Small intestine (tissue), 16 donors: ENCODE measurements at places on chromosomes 5 and 9. TPM values are rescaled to one million over a fixed set of nuclear protein-coding genes. Genes with fewer than 3 reads are reported as not detected.

DNA sequence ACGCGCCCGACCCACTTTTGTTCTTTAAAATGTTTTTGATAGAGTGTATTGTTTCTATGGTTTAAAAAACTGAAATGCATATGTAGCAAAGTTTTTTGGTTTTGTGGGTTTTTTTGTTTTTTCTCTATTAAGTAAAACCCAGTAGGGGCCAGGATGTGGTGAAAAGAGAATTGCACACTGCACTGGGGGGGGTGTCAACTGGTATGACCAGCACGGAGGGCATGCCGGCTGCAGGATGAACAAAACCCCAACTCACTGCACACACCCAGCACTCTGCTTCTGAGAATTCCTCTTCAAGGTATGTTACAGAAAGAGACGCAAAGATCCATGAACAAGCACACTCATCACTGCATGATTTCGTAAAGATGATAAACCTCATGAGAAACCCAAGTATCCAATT lies 75.0 kb downstream of the STK10 start:
- H3K4me3 ChIP-seq, result no peak overlapping the region
- peaks cover 15% of the 10 kb centered on the region for H3K4me1 ChIP-seq
- H3K27me3 ChIP-seq, result no peaks in the 10 kb centered on the region
- H3K27ac ChIP-seq, result no peak overlapping the region

- H3K36me3 ChIP-seq, result no peaks in the 10 kb centered on the region
- H3K27me3 ChIP-seq, result no peaks in the 10 kb centered on the region
- no peak overlapping the region for H3K27ac ChIP-seq
- no peaks in the 10 kb centered on the region for H3K4me1 ChIP-seq
These were observed 111.0 kb upstream of the SLIT3 start for GRCh38 chr5:169411786-169412430.

DNA sequence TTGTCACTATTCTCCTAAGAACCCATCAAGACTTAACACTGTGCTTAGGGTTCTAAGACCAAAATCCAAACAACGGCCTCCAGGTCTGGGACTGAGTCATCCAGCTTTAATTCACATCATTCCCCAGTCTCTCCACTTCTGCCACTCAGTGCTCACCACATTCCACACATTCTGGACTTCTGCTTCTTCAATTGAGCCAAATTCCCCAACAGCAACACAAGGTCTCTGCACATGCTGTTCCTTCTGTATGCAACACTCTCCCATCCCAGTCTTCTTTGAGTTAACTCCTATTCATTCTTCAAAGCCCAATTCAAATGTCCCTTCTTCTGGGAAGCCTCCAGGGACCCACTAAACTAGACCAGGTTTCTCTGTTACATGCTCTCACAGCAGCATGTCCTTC lies 97.8 kb downstream of the GPR21 start:
- no peak overlapping the region for H3K4me3 ChIP-seq
- H3K4me1 ChIP-seq, result no peaks in the 10 kb centered on the region
- no peak overlapping the region for H3K27ac ChIP-seq
- H3K36me3 ChIP-seq, result peaks cover 5% of the 10 kb centered on the region
- DNase-seq, result no peak

GRCh38 chr5:62395210-62395950 lies 8.3 kb downstream of the DIMT1 start:
- no peak overlapping the region for H3K27ac ChIP-seq
- H3K4me3 ChIP-seq, result no peak overlapping the region
- no peaks in the 10 kb centered on the region for H3K27me3 ChIP-seq
- H3K4me1 ChIP-seq, result no peaks in the 10 kb centered on the region

DNA sequence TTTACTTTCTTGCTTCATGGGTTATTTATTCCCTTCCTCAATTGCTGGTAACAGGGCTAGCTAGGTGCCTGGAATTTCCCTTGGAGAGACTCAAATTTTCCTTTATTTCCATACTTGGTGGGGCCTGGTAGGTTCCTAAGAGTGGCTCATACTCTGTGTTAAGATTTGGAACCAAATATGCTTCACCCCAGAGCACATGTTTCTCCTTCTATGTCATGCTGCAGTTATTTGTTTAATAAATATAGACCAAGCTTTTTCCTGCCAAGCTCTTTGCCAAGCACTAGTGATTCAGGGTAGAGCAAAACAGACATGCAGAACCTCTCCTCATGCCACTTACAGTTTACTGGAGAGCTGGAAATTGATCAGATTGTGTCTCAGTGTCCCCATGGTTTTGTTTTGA lies 290.3 kb upstream of the SGCD start:
- H3K27me3 ChIP-seq, result no peaks in the 10 kb centered on the region
- no peak overlapping the region for H3K4me3 ChIP-seq
- H3K36me3 ChIP-seq, result no peaks in the 10 kb centered on the region

DNA sequence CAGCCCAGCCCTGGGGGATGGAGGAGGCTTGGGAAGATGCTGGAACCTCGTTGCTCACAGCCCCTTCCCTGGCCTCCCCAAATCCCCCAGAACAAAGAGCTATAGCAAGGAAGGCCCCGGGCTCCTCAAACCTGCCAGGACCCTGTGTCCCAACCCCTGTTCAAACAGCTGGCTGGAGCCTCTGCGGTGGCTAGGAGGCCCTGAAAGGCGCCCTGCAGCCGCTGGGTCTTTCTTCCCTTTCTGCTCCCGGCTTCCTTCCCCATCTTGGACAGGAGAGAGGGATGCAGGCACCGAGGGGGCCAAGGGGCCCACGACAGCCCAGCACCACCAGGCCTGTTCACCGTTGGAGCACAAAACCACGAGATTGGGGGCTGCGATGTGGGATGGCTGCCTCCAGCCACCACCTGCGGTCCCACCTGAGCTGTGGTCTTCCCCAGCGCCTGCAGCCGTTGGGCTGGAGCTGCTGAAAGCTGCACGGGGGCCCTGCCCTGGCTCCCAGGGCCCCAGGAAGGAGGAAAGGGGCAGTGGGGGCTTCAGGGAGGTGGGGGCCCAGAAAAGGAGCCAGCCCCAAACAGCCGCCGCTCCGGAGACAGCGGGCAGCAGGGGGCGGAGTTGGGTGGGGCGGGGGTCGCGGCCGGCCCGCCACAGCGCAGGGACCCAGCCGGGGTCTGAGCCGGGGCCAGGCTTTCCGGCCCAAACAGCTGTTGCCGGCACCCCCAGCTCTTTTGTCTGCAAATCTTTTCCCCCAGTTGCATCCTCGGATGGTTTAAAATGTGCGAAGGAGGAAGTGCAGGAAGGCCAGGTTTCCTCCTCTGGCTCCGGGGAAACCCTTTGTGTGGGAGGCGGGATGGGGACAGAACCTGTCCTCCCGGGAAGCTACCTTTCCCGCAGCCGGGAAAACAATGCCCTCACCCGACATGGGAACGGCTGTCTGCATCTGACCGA lies 16.1 kb downstream of the NOTCH1 start:
- DNase-seq, result no peak
- H3K27ac ChIP-seq, result no peak overlapping the region
- no peaks in the 10 kb centered on the region for H3K27me3 ChIP-seq
- H3K4me1 ChIP-seq, result peaks cover 31% of the 10 kb centered on the region
- H3K36me3 ChIP-seq, result peaks cover 49% of the 10 kb centered on the region
- no peak overlapping the region for H3K4me3 ChIP-seq

GRCh38 chr5:103244398-103244797 lies 14.2 kb upstream of the MACIR start:
- H3K36me3 ChIP-seq, result no peaks in the 10 kb centered on the region
- H3K4me3 ChIP-seq, result no peak overlapping the region
- H3K27ac ChIP-seq, result no peak overlapping the region
- H3K4me1 ChIP-seq, result no peaks in the 10 kb centered on the region

DNA sequence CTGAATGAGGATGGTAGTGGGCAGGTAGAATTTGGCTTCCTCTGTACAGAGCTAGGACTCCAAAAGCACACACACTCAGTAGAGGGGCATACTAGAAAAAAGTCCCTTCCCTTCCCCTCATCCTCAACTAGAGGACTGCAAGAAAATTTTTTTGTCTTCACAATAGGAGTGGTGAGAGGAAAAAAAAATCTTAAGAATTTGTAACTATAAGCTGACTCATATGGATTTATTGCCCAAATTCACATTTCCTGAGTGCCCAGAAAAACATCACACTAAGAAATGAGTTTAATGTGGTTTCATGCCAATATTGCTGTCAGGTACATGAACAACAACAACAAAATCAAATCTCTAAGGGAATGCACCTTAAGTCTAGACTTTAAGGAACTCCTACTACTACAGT lies 43.7 kb downstream of the RANBP6 start:
- H3K4me3 ChIP-seq, result no peak overlapping the region
- DNase-seq, result no peak
- peaks cover under 1% of the 10 kb centered on the region for H3K4me1 ChIP-seq
- H3K36me3 ChIP-seq, result peaks cover 3% of the 10 kb centered on the region
- no peak overlapping the region for H3K27ac ChIP-seq

GRCh38 chr5:127667926-127668325 lies 19.0 kb downstream of the CTXN3 start:
- no peaks in the 10 kb centered on the region for H3K36me3 ChIP-seq
- no peaks in the 10 kb centered on the region for H3K27me3 ChIP-seq
- H3K4me1 ChIP-seq, result no peaks in the 10 kb centered on the region
- DNase-seq, result no peak
- no peak overlapping the region for H3K4me3 ChIP-seq
- H3K27ac ChIP-seq, result no peak overlapping the region

DNA sequence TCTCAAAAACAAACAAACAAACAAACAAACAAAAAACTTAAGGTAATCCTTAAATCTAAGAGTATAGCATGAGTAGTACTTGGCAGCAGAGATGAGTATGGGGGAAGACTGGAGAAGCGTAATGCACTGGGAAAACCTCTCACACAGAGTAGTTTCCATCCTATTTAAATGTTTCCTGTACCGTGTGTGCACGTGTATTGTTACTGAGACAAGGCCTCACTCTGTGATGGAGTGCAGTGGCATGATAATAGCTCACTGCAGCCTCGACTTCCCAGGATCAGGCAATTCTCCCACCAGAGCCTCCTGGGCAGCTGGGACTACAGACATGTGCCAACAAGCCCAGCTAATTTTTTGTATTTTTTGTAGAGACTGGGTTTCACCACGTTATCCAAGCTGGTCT lies 2.9 kb downstream of the UIMC1 start:
- H3K27ac ChIP-seq, result no peak overlapping the region
- H3K36me3 ChIP-seq, result peaks cover 9% of the 10 kb centered on the region
- no peak for DNase-seq
- peaks cover 12% of the 10 kb centered on the region for H3K4me1 ChIP-seq

The C5orf52 gene
- 0.22 TPM for polyA plus RNA-seq

The ARL14EPL gene
- polyA plus RNA-seq, result not detected

DNA sequence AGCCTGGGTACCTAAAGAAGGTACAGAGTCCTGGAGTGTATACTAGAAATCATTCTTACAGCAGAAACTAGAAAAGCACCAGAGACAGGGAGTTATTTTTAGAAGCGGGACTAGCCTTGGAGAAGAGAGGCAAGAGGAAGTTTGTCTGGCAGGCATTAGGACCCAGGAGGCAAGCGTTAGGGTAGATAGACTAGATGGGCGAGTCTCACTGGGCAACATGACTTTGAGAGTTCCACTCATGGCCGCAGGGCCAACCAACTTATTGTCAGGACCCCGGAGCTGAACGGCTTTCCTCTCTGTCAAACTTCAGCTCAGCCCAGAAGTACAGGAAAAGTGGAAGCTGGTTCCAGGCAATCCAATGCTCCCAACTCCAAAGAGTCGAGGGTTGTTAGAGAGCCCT lies 34.1 kb upstream of the NPR3 start:
- no peak overlapping the region for H3K4me3 ChIP-seq
- H3K27me3 ChIP-seq, result no peaks in the 10 kb centered on the region
- no peaks in the 10 kb centered on the region for H3K4me1 ChIP-seq
- DNase-seq, result no peak
- no peak overlapping the region for H3K27ac ChIP-seq
- no peaks in the 10 kb centered on the region for H3K36me3 ChIP-seq
